ENCODE measurements at places on chromosomes 6 and 20.

DNA sequence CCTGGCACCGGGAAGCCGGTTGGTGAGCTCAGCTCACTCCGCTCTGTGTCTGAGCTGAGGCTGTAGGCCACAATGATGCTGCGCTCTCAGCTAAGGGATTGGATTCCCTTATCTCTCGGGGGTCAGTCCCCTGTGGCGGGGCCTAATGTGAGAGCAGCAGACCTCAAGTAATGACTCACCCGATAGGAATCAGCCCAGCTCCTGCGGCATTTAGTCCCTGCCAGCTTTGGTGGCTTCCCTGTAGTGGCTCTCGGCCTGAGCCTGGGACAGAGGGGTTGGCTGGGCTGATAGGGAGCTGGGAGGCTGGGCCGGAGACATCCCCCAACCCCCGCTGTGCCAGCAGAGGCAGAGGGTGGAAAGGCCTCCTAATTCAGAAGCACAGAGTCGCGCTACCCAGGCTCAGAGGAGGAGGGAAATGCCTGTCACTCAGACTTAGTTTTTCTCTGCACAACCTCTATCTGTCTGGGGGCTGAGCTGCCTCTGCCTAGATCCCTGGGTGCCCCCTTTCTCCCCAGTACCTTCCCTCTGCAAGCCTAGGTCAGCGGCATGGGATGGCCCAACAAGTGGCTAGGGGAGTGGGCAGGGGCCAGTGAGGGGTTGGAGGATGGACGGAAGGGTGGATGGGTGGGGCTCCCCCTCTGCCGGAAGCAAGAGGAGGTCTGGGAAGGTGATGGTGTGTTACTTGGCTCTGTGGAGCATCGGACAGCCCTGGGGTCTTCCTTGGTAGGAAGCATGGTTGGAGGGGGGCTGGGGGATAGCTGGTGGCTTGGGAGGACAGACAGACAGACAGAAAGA is 92.2 kb downstream of the CDH22 start:
- peak; percentile 55 for DNase-seq

DNA sequence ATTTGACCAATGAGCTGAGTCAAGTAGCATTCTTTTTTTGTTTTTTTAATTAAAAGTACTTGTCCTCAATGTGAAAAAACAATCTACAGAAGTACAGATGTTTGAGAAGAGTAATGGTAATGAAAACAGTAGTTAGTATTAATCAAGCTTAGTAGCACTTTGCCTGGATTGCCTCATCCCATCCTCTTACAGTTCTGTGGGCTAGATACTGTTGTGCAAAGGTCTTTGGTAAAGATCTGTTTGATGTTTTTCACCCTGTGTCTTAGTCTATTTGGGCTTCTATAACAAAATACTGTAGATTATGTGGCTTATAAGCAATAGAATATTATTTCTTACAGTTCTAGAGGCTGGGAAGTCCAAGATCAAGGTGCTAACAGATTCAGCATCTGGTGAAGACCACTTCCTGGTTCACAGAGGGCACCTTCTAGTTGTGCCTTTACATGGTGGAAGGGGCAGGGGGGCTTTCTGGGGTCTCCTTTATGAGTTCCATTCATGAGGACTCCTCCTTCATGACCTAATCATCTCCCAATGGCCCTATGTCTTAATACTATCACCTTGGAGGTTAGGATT is 84.3 kb downstream of the SHLD1 start:
- no peak for DNase-seq

- DNase-seq: no peak
Measured at GRCh38 chr20:12055161-12055560, 137.5 kb downstream of the BTBD3 start.

DNA sequence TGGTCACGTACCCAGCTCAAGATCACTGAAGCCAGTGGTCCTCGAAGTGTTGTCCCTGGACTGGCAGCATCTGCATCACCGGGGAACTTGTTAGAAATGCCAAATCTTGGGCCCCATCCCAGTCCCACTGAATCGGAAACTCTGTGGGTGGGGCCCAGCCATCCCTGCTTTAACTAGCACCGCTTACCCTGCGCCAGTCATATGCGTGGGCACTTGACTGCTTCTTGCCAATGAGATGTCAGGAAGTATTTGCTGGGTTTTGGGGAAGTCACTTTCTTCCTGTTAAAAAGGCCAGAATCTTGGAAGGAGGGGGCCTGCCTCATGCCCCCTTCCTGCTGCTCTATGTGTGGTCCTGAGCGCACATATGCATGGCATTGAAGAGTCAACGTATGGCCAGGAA is 11.7 kb upstream of the SULF2 start:
- DNase-seq: no peak

- no peak for DNase-seq
Measured at GRCh38 chr6:169271158-169271876, 17.7 kb upstream of the THBS2 start.

DNA sequence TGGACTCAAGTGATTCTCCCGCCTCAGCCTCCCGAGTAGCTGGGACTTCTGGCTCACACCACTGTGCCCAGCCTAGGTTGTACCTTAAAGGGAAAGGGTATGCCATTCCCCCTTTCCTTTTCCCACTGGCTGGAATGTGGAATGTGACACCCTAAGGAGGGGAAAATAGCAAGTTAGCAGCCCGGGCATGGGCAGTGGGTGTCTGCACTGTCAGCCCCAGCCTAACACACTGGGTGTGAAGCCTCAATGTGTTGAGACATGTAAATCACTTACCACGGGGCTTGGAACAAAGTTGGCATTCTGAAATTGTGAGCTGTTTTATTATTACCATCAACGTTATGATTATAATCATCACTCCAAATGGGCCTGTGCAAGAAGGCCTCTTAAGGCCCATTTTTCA is 80.8 kb upstream of the PTPN1 start:
- DNase-seq: no peak
